Central memory CD4-positive, alpha-beta T cell (primary cell): ENCODE measurements at places on chromosomes 13 and 19.

- DNase-seq: no peak
Measured at GRCh38 chr19:55355213-55355821, 798 bp upstream of the COX6B2 start.

GRCh38 chr13:31001647-31002046 is 69.2 kb downstream of the TEX26 start:
- no peak for DNase-seq

DNA sequence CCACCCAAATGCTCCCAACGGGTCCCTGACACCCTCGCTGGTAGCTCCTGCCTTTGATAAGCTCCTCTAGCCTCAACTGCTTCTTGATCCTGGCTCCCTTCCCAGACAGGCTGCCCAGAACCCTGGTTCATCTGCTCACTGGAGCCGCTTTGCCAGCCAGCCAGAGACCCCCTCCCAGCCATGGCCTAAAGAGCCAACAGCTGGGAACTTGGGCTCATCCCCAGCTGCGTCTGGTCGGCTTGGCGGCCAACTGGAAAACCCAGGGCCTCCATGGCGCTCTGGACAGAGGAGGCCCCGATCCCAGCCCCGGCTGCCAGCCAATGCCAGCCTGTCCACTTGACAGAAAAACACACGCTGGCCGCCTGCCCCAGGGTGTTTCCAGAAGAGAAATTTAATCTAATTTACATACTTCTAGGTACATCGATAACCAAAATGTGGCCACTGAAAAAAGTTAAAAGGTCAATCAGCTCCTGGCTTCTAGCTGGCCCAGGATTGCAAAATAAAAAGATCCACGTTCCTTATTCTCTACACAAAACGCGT is 3.0 kb upstream of the AKAP8L start:
- no peak for DNase-seq

GRCh38 chr13:110129076-110129475 is 177.9 kb downstream of the COL4A1 start:
- no peak for DNase-seq

GRCh38 chr13:30332456-30333143 is 25.2 kb upstream of the KATNAL1 start:
- no peak for DNase-seq

- DNase-seq: no peak
Measured at GRCh38 chr13:99087954-99088491, 110.2 kb upstream of the DOCK9 start.

- DNase-seq: no peak
Measured at GRCh38 chr19:46925548-46925950, 64.8 kb downstream of the ARHGAP35 start.

DNA sequence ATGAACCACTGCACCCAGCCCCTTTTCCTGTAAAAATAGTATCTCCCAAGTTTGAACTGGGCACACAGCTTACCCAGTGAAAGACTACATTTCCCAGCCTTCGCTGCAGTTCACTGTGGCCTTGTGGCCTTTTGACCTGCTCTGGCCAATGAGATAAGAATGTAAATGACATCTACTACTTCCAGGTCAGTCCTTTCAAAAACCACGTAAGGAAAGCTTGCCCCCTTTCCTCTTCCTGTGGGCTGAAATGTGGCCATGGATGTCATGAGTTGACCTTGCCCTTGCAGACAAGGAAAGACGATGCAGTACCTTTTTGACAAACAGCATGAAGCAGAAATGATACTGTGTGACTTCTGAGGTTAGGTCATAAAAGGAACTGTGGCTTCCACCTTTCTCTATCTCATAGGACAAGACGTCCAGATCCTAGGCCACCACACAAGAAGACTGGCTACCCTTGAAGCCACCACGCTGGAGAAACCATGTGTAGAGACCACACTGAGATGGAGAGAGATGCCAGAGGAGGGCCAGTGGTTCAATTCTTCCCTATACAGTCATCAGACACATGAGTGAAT is 19.9 kb downstream of the ACER1 start:
- DNase-seq: no peak

- DNase-seq: no peak
Measured at GRCh38 chr13:60617991-60618733, 221.1 kb downstream of the TDRD3 start.

GRCh38 chr13:31703780-31704179 is 35.5 kb upstream of the RXFP2 start:
- no peak for DNase-seq

- DNase-seq: no peak
Measured at GRCh38 chr13:40728595-40728994, 42.4 kb downstream of the MRPS31 start.

DNA sequence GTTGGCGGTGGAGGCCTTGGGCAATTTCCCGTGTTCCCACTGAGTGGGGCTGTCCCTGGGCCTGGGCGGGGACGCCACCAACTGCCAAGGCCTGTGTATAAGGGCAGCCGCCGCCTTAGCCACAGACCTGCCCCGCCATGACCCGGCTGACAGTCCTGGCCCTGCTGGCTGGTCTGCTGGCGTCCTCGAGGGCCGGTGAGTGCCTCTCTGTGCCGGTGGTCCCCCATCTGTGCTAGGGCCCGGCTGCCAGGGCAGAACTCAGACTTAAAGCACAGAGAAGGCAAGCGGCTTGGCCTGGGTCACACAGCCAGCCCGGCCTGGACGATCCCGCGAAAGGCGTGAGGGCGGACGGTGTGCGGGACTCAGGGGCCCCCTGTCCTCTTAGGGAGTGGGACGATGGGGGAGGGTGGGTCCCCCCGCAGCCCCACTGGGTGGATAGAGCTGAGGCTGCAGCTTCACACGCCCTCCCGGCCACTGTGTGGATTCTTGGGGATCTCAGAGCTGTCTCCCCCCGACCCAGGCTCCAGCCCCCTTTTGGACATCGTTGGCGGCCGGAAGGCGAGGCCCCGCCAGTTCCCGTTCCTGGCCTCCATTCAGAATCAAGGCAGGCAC is at the start of gene AZU1:
TSS of gene AZU1 (plus strand) at position 128 of the 612 bp plus-strand sequence. CDS start at position 138, 10 bp downstream.
- no peak for DNase-seq

DNA sequence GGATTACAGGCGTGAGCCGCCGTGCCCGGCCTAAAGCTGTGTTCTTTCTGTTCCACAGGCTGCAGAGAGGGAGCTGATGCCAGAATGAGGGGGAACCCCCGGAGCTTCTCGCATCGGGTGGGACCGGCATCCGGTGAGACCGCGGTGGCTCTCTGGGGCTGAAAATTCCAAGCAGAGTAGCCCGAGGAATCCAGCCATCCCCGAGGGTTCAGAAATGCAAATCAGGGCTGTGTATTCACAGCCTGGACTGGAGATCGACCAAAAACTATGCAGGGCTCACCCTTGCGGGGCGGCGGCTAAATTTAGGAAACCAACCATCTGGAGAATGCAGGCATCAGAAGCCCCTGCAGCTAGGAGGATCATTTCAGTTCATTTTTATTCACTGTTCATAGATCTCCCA is 99.2 kb downstream of the GNG7 start:
- DNase-seq: no peak

GRCh38 chr19:50836543-50837195 is 3.3 kb upstream of the KLK15 start:
- DNase-seq: no peak

DNA sequence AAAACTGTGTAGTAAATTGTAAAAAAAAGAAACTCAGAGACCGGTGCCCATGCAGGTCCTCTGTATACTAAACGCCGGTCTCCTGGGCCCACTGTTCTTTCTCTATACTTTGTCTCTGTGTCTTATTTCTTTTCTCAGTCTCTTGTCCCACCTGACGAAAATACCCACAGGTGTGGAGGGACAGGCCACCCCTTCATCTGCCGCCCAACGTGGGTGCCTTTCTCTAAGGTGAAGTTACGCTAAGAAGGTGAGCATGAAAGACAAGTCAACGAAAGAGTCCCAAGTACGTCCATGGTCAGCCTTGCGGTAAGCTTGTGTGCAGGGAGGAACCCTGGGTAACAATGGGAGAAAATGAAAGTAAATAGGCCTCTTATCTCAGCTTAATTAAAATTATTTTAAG is 48.0 kb upstream of the WASF3 start:
- no peak for DNase-seq

DNA sequence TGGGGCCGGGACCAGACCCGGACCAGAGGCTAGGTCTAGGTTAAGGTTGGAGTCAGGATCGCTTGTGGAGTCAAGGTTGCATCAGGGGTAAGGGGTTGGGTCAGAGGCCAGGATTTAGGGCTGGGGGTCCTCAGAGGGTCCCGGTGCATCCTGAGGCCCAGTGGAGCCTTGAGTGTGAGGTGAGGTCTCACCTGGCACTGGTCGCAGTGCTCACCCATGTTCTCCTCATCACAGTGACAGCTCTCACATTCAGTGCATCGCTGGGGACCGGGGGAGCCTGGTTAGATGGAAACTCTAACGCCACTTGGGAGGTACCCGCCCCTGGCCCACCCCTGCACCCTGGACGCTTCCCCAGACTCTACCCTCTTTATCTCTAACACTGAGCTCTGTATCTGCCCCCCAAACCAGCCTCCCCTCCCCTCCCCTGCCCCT is 3.1 kb downstream of the HRC start:
- no peak for DNase-seq

GRCh38 chr19:4660181-4660791 is 9.9 kb downstream of the MYDGF start:
- DNase-seq: no peak

DNA sequence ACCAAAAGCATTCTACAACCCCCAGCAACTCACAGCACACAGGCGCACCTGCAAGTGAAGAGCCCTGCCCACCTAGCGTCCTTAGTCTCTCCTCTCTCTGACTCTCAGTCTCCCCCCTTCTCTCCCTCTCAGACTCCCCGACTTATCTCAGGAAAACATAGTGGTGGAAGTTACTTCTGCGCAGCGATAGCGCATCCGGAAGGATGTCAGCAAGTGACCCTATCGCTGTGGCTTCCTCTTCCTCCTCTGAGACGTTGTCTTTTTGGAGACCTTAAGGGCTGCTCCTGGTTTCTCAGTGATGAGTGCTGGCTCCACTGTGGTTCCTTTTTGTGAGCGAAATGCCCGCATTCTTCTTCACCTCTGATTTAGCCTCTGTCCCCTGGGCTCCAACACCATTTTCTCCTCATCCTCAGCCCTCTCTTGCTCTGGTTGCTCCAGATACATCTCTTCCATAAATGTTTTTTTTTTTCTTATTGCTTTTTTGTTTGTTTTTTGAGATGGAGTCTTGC is 1.4 kb upstream of the YIF1B start:
- peak; percentile 21 for DNase-seq

DNA sequence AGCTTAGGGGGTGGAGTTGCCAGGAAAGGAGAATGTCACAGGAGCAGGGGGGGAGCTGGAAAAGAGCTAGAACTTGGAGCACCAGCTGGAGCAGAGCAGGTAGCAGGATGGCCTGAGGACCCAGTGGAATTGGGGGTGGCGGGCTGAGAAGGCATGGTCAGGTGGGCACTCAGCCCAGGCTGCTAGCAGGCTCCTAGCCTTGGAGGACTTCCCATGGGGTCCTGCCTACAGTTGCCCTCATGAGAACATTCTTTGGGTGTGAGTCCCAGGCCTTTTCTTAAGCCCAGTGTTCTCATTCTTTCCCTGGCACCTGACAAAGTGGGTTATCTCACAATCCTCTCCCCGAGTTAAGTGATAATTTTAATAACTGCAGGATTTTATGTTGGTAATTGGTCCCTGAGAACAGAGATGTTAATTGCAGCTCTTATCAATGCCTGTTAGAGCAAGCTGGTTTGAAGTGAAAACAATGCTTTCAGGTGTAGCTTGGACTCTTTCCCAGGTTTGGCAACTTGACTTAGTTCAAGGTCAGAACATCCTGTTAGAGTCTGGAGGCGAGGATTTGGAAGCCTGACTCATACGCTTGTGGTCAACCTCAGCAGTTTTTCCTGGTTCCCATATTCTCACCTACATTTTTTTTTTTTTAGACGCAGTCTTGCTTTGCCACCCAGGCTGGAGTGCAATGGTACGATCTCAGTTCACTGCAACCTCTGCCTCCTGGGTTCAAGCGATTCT is 18.1 kb upstream of the OLFM4 start:
- no peak for DNase-seq

GRCh38 chr19:18906605-18907519 is 10.9 kb upstream of the CERS1 start:
- DNase-seq: no peak

GRCh38 chr19:58311345-58311865 is 6.2 kb downstream of the ERVK3-1 start:
- no peak for DNase-seq

DNA sequence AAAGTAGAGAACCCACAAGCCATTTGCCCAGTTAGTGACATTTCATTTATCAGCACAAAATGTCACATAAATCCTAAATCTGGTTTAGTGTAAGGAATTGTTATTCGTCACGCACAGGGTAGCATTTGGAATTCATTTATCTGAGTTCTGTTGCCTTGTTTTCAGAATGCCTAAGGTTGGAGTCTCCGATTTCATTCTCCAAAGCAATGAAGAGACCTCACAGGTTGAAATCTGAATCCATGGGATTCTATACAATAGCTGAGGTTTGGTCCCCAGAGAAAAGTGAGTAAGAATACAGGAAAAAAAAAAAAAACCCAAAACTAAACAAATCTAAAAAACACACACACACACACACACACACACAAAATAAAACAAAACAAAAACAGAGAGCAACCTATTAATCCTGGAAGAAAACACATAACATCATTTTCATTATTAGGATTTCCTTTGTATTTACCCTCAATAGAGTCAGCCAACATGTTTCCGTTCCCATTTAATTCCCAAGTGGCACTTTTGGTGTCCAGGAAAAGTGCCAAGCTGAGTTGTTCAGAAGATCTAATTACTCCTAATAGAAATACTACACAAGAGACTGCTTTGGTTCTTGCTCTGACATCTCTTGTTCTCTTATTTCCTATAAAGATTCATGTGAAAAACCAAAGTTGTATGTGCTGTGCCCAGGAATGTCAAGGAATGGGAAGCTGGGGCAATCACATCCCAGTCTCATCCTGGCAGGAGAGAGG is 36.2 kb upstream of the LRCH1 start:
- DNase-seq: no peak

DNA sequence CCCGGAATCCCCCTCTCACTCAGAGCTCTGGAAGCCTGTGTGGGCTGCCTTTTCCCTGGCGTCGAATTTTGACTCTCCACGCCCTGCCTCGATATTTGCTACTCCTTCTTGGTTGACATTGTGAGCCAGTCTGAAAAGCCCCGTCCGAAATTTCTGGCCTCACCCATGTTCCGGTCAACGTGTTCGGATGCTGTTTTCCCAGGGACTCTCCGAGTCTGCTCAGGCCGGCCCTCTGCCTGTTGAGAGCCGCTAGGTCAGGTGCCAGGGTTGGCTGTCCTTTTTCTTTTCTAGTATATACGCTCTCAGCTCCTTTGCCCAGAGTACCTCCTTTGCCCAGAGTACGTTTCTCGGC is 6.8 kb upstream of the DGKH start:
- no peak for DNase-seq

DNA sequence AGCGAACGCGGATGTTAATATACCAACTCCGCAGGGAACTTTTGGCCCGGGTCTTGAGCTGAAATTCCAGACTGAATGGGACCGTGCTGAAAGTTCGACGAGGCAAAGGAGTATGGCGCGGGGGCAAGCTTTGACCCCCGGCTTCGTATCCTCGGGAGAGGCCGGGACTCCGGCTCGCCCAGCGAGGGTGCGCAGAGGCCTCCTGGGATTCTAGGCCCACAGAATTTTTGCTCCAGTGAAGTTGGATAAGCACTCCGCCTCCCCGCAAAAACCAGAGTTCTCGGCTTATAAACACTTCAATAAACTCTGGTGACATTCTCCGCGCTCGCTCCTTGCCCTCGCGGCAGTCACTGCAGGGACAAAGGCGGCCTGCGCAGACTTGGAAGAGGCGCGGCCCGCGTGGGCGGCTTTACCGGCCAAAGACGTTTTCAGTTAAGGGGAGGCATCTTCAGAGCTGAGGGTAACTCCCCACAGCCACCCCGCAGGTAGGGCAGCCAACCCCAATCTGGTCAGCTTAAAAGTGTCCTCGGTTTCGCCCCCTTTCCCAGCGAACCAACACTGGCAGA is 112.6 kb downstream of the KCNRG start:
- no peak for DNase-seq
